ENCODE measurements at places on chromosomes 6 and 20.

- DNase-seq, result no peak
Measured at GRCh38 chr6:29528300-29528931, 31.1 kb downstream of the UBD start.

GRCh38 chr20:5261763-5262162 is 55.0 kb downstream of the PROKR2 start:
- no peak for DNase-seq

GRCh38 chr6:142266060-142266459 is 35.7 kb upstream of the ADGRG6 start:
- DNase-seq, result no peak

DNA sequence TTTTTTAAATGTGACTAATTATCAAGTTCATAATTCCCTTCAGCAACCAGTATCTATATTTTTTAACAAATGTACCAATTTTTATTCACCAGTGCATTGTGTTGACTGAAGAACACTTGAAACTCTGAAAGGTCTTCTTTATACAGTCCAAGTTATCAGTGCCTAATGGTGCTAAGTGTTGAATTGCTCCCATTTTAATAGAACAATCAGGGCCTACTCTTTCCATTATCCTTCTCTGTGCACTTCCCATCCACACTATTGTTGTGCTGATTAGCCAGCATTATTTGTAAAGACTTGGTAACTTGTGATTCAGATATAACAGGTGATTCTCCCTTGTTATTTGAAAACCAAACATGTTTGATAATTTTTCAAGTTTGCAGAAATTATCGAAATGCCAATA is 1209.7 kb upstream of the MAP3K7 start:
- no peak for DNase-seq

DNA sequence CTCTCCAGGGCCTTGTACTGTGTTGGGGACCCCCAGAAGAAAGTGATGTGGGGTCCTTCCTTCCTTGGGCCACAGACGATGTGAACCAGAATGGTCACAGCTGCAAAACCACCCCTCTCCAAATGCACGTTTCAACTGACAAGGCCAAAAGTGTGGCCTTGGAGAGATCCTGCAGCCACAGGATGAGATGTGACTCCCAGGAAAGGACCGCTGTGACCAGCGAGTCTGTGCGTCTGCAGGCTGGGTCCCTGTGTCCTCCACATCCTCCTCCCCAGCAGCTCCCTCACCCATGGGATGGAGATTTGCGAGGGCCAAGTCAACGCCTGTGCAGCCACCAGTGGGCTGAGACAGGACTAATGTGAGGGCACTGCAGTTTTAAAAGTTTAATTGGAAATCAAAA is 247.0 kb downstream of the ERMARD start:
- no peak for DNase-seq

- no peak for DNase-seq
Measured at GRCh38 chr6:1279065-1279464, 32.8 kb upstream of the FOXQ1 start.

- DNase-seq, result no peak
Measured at GRCh38 chr20:4691753-4692152, 30.0 kb upstream of the PRND start.

DNA sequence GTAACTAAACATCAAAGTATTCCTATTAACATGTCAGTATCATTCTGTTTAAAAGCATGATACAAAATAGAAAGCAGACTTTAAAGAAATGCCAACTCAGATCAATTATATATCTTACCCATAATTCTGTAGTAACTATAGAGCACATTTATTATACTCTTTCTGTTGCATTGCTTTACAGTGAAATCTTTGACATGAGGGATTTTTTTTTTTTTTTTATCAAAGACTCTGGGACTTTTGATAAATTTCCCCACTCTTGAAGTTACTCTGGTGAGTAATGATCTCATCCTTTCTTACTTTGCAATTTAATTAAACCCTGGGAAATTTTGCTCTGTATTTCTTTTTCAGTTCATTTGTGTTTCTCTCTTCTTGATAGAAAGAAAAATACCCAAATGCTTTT is 17.4 kb downstream of the ADGRF4 start:
- DNase-seq, result no peak

GRCh38 chr6:137490961-137491360 is 3.2 kb downstream of the OLIG3 start:
- DNase-seq, result no peak

DNA sequence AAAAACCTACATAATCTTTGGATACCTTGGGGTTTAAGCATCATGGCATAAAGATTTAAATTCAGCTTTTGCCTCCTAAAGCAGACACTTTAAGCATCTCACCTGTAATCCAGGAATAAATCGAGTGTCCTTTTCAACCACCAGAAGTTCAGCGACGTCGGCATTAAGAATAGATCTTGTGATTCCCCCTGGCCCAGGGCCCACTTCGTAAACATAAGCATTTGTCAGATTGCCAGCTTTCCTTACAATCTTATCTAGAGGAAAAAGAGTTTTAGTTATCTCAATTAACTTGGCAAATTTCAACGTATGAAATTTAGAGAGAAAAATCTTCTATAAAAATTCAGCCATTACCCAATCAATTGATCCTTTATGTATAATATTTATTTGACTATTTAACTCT is 3.2 kb downstream of the TFB1M start:
- no peak for DNase-seq

DNA sequence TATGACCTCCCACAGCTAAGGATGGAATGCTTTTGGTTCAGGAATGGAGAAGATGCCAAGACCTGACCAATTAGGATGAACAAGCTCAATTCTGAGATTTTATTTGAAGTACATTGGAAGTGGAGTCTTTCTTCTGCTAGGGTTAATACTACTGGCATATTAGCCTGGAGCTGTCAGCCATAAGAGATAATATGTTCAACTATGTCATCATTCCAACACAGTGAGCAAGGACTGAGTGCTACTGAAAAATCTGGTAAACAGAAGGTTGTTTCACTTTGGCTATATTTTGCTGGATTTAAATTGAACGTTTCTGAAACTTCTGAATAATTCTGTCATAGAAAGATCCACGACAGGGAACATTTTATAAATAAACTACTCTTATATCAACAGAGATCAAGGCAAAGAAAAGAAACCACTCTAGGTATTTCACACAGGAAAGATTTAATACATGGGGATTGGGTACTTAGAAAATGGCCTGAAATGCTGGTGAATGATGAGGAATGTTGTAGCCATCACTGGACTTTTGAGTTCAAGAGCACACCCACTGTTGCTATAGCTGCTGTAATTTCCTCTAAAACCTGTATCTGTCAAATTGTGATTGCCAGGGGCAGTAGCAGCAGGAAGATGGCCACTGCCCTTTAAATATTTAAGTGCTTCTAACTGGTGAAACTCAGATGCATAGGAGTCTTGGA is 200.5 kb downstream of the PLCB4 start:
- DNase-seq, result no peak

DNA sequence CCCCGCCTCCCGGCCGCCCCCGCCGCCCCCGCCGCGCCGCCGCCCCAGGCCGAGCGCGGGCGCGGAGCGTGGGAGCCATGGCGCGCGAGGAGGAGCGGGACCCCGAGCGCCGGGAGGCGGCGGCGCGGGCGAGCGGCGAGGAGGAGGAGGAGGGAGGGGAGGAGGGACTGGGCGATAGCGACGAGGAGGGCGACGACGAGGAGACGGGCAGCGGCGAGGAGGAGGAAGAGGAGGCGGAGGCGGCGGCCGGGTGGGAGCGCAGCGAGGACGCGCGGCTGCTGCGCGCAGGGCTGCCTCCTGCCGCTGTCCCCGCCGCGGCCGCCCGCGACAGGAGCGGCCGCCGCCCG is at the start of gene SLC24A3:
Gene SLC24A3 (plus strand): TSS at position 174 of the 347 bp plus-strand sequence.
- no peak for DNase-seq

DNA sequence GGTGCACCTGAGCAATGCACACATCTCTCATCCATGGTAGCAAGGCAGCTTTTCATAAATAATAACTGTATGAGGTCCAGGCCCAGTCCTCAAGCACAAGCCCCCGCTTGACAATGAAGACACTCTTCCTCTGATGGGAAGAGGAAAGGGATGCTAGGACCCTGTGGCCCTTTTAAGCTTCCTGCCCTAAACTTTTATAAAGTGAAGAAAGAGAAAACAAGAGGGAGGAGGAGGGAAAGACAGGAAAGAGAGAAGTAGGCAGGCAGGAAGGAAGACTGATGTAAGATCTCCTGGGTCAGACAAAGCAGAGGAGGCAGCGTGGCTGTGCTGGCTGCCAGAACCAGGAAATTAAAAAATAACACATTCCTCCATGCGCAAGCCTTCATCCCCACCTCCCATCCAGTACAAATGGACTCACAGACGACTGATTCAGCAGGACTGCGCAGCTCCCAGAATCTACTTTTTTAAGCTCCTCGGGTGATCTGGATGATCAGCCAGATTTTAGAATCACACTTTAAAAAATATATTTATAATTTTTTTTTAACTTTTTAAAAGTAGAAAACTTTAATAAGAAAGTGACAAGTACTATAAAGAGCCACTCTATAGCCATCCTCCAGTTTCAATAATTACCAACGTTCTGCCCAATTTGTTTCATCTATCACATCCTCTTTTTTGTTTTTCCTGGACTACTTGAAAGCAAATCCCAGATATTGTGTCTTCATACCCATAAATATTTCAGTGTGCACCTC is 16.5 kb downstream of the TNFAIP3 start:
- no peak for DNase-seq

DNA sequence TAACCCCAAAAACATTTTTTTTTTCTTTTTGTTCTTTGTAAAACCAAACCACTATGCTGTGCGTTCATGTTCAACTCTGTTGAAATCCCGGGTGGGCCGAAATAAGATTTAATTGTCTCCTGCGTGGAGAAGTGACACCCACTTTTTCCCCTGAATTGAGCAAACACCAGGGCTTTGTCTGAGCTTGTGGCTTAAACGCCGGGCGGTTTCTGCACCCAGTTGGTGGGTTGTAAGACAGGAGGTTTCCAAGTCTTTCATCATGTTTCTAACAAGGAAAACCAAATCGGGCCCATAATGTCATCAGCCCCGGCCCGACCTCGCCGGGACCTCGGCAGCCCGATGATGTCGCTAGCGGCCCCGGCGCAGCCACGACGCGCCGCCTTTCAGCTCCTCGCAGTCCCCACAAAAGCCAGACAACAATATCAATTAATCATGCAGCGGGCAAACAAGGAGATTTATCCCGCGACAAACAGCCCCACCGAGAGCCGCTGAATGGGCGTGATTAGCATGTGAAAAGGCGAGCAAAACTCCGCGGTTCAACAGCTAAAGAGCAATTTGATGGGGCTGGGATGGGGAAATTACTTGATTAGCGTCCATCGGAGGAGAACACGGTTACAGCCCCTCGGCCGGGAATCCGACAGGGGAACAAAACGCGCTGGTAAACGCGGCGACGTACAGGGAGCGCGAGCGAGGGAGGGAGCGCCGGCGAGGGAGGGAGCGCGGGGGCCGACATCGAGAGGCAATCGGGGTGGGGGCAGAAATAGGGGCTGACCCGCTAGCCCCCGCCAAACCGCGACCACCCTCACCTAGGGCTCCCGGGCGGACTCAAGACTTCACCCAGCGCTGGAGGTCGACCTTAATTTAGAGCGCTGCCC is 5.3 kb downstream of the LINC00237 start:
- no peak for DNase-seq

GRCh38 chr6:37259191-37259590 is 1.2 kb upstream of the TMEM217 start:
- DNase-seq, result no peak

DNA sequence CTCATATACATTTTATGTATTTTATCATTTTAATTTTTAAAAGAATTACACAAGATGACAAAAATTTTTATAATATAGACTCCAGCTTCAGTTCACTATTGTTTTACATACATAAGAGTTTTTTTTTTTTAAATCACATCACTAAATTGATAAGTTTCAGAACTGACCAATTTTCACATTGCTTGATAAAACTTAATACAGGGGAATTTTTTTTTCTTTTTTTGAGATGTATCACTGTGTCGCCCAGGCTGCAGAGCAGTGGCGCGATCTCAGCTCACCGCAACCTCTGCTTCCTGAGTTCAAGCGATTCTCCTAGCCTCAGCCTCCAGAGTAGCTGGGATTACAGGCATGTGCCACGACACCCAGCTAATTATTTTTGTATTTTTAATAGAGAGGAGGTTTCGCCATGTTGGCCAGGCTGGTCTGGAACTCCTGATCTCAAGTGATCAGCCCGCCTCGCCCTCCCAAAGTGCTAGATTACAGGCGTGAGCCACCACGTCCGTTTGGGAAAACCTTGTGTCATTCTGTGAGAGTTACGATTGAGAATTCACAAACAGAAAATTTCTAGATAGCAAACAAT is 36.6 kb upstream of the BTN3A2 start:
- no peak for DNase-seq

DNA sequence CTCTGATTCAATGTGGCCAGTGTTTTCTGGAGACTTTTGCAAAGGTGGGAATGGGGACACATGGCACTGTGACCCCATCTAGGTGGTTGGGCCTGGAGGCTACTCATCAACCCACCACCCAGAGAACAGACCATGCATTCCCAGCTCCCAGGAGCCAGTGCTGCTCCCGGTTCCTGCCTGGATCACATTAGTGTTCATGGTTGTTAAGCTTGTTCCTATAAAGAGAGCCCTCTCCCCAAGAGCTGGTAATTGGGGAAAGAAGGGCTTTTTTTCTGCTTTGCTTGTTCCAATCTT is 102.0 kb downstream of the PHACTR3 start:
- no peak for DNase-seq

DNA sequence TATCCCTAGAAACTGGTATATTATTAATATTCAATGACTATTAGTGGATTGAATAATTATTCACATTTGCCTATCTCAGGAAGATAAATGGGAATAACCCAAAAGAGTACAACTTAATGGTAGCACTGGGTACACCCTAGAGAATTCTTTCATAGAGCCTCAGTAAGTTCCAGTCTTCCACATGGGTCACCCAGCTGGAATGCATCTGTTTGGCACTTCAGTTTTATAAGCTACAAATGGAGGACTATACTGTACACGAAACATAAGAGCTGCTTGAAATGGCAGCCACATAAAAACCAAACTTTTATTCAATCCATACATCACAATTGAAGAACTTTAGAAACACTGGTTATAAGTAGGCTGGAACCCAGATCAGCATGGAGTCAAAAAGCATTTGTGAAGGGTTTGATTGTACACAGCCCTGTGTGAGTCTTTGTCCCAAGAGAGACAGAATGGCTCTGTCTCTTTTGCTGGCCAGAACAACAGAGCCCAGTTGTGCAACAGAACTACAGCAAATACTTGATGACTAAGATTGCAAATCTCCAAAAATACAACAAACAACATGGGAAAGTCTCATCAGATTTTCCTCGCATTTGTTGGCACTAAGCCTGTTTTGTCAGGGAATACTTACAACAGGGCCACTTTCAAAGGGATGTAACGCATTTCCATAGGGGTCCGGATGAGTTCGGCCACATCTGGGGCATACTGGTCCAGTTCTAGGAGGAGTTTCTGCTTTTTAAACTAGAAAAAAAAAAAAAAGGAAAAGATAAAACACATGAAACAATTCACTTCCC is 39.5 kb downstream of the PIGU start:
- no peak for DNase-seq

DNA sequence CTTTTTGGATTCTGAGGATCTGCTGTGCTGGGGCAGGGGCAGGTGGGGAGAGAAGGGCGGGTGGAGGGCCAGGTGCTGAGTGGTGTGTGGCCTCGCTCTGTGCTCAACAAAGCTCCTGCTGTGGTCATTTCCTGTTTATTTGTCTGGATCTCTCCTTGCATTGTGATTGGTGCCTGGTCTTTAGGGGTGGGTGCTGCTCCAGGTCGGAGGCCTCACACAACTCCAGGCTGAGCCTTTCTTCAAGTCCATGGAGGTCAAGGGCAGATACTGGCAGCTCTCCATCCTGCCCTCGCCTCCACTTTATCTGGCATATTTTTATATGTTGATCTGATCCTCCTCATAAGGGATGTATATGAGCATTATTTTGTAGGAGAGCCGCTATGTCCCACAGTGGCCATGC is 36.2 kb downstream of the HLA-F start:
- no peak for DNase-seq

Measured in T follicular helper cell (primary cell).